ENCODE measurements at places on chromosomes 12 and 14.
A peak's percentile ranks its signal among the peaks of the same experiment; 100 is the strongest.

GRCh38 chr12:24173067-24173466 lies 223.6 kb upstream of the SOX5 start:
- DNase-seq: no peak

- no peak for DNase-seq
Measured at GRCh38 chr12:51199366-51199945, 18.4 kb downstream of the POU6F1 start.

DNA sequence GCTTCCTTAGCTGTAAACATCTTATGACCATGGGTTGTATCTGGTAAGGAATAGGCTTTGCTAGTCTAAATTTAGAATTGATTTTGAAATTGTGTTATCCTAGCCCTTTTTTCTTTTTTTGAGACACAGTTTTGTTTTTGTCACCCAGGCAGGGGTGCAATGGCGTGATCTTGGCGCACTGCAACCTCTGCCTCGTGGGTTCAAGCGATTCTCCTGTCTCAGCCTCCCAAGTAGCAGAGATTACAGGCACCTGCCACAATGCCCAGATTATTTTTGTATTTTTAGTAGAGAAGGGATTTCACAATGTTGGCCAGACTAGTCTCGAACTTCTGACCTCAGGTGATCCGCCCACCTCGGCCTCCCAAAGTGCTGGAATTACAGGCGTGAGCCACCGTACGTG lies 2.4 kb upstream of the TUBA1B start:
- DNase-seq: no peak

GRCh38 chr12:67759829-67760228 lies 111.3 kb downstream of the DYRK2 start:
- DNase-seq: no peak

GRCh38 chr14:34055157-34055950 lies 104.5 kb upstream of the EGLN3 start:
- no peak for DNase-seq

- peak; percentile 1 for DNase-seq
Measured at GRCh38 chr14:71320734-71321573, 413.7 kb downstream of the PCNX1 start.

GRCh38 chr12:47080725-47081502 lies 1.2 kb upstream of the AMIGO2 start:
- DNase-seq: no peak

GRCh38 chr14:103312006-103312635 lies 21.9 kb upstream of the EIF5 start:
- no peak for DNase-seq

- no peak for DNase-seq
Measured at GRCh38 chr12:93748672-93749383, 71.7 kb downstream of the CRADD start.

- no peak for DNase-seq
Measured at GRCh38 chr14:72852194-72852593, 41.7 kb downstream of the DPF3 start.

DNA sequence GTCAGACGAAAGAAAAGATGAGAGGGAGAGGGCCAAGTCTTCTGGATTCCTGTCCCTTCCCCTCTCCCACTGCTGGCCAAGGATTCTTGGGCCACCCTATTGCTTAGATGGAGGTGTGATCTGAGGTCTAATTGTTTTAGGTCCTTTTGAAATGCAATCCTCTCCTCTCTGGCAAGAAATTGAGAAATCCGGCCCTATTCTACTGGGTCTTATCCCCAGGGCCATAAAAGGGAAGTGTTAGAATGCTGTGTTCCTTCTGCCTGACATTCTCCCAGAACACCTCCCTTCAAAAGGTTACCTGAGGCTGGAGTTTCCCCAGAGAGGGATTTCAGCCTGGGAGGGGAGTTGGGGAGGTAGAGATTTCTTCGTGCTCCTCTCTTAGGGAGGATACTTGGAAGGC lies 4.4 kb downstream of the WNT5B start:
- no peak for DNase-seq

GRCh38 chr14:55780156-55780946 lies 200.3 kb downstream of the KTN1 start:
- DNase-seq: no peak

DNA sequence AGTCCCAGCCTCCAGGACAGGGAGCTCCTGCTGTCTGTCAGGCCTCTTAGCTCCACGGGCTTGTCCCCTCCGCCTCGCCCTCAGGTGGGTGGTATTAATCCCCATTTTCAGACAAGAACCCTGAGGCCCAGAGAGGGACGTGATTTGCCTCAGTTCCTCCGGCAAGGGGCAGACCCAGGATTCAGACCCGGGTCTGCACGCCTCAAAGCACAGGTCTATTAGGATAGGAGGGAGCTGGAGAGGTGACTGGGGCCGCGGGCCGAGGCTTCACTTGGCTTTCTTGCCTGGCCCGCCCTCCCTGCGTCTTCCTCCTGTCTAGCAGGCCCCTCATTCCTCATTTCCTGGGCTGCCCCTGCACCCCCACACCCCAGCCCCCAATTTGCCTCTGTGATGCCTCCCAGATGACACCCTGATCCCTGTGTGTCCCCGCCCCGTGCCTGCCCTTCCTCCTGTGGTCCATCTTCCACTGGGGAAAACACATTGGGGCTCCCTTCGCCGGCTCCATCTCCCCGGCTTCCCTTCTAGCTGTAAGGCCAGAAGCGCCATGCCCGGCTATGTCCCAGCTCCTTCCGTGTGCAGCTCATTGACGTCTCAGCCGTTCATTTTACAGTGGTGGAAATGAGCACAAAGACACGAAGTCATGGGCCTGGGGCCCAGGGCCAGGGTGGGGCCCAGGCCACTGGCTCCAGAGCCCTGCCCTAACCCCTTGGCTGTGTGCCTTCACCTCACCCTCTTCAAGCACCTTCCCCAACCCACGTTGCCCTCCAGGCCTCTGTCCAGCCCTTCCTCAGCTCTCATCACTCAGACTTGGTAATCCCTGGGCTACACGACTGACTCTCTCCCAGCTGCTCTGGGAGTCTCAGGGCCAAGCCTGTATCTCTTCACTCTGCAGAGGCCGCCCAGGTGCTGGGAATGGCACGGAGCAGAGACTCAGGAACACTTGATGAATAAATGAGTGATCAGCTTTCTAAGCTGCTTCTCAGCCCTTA lies 15.5 kb upstream of the CYP46A1 start:
- DNase-seq: no peak

DNA sequence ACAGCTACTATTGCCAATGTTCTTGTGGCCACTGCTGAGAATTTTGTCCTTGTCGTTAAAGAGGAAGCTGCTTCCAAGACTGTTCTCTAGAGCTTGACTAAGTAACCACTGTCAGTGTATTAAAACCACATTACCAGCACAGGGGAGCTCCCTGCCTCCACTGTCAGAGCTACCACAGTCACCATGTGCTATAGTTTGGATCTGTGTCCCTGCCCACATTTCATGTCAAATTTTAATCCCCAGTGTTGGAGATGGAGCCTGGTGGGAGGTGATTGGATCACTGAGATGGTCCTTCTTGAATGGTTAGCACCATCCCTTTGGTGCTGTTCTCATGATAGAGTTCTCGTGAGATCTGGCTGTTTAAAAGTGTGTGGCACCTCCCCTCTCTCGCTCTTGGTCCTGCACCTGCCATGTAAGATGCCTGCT lies 23.2 kb upstream of the RAP1B start:
- DNase-seq: peak; percentile 67

All from GDM1 (cell line).